KG1 (cell line): ENCODE measurements at places on chromosomes 4 and X.

DNA sequence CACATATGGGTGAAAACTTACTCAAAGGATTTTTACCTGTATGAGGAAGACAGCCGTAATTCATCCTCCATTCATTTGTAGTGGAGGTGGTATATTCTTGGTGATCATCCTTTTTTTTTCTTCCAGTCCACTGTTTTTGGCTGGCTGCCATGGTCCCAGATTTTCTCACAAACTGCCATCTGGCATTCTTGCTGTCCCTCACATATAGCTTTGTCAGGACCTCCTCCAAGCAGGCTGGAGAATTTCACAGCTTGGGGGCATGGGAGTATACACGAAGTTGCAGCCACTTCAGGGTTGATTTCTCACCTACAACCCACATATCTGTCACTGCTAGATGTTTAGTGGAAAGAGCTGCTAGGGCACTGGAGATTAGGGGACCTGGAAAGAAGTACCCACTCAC is 401.0 kb downstream of the IL1RAPL1 start:
- DNase-seq: no peak

- DNase-seq: no peak
Measured at GRCh38 chrX:10922159-10922558, 189.0 kb upstream of the HCCS start.

GRCh38 chrX:119288890-119289393 is 52.9 kb downstream of the PGRMC1 start:
- no peak for DNase-seq

GRCh38 chr4:26130841-26131432 is 189.9 kb upstream of the RBPJ start:
- no peak for DNase-seq
